ENCODE measurements at places on chromosomes 4 and X.

GRCh38 chr4:11650801-11651596 lies 222.3 kb upstream of the HS3ST1 start:
- DNase-seq, result no peak

- DNase-seq, result no peak
Measured at GRCh38 chr4:138565576-138565975, 323.4 kb upstream of the SLC7A11 start.

DNA sequence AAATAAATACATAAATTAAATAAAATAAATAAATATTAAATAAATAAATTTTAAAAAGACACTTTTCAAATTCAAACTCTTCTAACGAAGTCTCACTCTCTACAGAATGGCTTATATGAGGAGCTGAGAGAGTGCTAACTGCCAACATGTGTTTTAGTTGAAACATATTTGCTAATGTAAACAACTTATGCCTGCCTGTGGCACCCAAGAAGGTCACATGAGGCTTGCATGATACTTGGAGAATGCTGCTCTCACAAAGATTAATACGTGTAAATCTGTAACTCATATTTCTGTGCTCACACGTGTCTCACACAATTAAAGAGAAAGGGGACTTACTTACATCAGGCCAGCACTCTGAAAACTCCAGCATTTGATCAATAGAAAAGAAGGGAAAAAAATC lies 43.2 kb upstream of the PITX2 start:
- DNase-seq, result no peak

DNA sequence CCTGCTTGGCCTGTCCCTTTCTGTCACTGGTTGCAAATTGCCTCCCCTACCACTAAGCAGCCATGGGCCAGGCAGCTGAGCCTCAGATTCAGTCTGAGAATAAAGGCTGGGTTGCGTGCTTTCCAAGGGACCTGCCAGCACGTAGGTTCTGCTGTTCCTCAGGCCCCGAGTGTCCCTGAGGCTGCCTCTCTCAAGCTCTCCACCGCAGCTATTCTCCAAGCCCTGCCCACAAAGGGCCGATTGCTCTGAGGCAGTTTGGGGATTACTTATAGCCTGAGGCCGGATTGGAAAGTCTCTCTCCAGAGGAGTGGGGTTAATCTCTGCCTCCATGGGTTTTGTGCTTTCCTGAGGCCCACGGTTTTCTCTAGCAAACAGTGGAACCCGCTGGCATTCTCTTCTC lies 590.7 kb downstream of the BCOR start:
- DNase-seq, result no peak

DNA sequence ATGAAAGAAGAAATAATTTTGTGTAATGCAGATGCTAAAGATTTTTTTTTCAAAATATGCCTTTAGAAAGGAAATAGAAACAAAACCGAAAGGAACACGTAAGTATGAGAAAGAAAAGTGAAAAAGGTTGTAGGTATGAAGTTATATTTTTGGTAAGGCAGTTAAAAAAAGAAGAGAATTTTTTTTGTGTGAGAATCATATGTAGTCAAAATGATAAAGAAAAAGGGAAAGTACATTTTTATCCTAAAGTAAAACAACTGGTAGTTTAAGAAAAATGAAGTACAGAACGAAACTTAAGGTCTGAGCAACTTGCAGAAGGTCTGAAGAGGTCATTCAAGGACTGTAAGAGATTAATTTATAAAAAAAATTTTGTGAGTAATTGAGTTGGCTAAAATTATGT lies 164.0 kb upstream of the TRAM1L1 start:
- no peak for DNase-seq

- no peak for DNase-seq
Measured at GRCh38 chr4:151563194-151563593, 154.2 kb downstream of the FHIP1A start.

GRCh38 chr4:168101026-168101425 lies 8.7 kb downstream of the ANXA10 start:
- DNase-seq, result no peak

DNA sequence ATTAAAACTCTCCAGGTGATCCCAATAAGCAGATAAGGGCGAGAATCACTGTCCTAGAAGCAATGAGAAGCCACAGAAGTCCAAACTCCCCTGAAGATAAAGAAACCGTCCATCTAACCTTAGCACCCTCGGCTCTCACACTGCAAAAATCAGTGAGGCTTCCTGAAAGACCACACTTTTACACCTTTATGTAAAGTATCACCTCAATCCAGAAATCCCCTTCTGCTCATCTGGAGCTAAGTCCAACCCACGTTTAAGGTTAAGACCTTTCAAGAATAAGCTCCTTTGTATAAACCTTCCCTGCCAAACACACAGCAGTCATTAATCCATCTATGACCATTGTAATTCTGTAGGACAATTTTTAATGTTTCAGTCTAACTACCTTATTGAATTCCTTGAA lies 41.7 kb downstream of the LIN54 start:
- DNase-seq, result peak; percentile 38

- no peak for DNase-seq
Measured at GRCh38 chr4:14568351-14568750, 433.9 kb upstream of the CPEB2 start.

DNA sequence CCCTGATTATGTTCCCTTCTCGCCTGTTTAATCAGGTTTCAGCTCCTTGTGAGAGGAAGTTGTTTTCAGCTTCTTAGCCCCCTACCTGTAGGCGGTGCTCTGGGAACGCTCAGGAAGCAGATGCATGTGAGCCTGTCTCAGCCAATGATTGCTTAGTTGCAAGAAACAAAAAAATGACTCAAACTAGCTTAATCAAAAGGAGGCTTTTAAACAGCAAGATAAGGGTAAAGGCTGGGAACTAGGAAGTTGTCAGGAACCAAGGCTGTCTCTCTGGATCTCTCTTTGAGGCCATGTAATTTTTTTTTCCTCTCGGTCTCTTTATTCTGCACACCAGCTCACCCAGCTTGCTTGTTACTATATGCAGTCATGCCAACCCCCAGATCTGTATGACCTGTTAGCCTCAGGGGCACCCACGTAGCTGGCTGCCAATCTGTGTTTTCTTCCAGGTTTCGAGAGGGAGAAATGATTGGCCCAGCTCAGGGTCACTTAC lies 109.1 kb downstream of the PTTG2 start:
- peak; percentile 51 for DNase-seq

DNA sequence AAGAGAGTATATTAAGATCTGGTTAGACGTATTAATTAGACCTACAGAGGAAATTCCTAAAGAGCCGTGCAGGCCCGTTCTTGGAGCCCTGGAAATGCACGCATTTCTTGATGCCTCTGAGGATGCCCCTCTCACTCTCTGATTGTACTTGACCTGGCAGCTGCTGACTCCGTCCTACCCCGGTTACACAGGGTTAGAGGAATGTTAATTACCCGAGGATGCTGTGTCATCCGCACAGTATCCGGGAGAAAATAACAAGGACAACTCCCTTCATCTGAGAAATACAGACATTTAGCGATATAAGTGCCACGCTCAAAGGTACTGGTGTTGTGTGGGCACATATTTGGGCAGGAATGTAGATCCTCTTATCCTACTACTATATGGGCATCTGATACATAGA lies 404.6 kb upstream of the FAT1 start:
- DNase-seq, result no peak

DNA sequence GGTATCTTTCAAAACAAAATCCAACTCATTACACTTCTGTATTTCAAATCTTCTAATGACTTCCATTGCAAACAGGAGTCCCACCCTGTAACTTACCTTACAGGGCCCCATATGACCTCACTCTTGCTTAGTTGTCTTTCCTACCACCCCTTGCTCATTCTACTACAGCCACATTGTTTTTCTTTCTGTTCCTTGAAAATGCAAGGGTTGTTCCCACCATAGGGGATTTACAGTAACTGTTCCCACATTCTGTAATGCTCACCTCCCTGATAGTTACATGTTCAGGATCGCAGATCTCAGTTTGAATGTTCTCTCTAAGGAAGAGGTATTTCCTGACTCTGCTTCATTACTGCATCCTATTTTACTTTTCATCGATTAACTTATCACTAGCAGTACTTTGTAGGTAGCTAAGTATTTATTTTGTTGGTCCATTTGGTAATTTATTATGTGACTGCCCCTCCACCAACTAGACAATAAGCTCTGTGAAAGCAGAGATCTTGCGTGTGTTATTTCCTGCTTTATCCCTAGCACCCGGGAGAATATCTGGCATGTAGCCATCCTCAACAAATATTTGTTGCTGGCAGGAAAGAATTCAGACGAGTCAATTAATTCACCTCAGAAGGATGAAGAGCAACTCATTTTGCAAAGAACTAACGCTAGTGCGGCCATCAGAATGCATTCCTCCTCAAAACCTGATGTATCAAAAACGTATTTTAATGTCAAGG lies 21.4 kb downstream of the MAOB start:
- no peak for DNase-seq

DNA sequence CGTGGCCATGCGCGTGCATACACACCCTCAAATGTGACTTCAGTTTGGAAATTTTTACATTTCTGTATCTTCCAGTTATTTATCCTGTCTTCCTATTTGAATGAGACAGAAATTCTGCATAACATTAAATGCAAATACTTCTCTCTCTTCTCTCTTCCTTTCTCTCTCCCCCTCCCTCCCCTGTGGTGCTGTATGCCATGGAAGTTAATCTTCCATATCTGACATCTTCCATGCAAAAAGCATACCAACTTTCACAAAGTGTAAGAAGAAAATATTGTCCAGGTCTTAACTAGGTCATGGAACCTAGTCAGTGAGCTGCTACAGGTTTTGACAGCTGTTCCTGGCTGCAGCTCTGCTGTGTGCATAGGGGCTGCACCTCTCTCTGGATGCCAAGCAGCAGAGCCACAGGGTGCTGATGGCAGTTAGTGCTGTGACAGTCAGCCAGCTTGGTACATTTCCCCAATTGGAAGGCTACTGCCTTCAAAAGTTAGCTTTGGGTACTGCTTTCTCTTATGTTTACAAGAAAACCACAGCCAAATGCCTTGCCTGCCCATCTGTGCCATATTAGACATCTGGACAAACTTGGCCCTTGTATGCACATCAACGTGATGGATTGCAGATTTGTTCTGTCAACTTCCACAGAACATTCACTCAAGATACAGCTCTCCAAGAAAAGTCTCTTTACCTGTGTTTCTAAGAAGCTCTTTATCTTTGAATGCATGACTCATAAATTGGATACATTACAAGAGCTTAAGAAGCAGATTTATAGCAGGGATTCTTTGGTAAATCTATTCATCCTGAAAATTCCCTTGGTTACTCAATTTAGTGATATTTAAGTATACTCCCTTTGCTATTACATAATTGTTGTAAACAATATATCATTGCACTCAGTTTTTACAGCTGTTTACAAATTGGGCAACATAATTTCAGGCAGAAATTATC lies 623.8 kb downstream of the EPHA5 start:
- no peak for DNase-seq

DNA sequence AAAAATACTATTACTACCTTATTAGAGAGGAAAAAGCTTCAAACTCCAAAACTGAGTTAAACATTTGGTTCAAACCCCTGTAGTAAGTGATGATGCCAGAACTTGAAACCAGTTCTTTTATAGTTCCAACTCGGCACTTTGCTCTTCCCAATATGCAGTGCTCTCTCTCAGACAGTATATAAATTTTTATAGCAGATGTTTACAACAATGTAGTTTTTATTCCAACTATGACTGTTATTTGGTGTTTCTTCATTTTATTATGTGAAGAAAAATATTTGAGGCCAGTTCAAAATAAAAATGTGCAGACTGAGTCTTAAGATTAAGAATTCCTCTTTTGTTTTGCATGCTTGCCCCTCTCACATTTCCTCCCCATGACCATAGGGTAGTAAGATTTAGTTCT lies 2.9 kb upstream of the PPP4R3C start:
- no peak for DNase-seq

- DNase-seq, result no peak
Measured at GRCh38 chr4:100690812-100691211, 173.0 kb upstream of the EMCN start.

GRCh38 chr4:185384930-185385331 lies 10.8 kb downstream of the LRP2BP start:
- no peak for DNase-seq

DNA sequence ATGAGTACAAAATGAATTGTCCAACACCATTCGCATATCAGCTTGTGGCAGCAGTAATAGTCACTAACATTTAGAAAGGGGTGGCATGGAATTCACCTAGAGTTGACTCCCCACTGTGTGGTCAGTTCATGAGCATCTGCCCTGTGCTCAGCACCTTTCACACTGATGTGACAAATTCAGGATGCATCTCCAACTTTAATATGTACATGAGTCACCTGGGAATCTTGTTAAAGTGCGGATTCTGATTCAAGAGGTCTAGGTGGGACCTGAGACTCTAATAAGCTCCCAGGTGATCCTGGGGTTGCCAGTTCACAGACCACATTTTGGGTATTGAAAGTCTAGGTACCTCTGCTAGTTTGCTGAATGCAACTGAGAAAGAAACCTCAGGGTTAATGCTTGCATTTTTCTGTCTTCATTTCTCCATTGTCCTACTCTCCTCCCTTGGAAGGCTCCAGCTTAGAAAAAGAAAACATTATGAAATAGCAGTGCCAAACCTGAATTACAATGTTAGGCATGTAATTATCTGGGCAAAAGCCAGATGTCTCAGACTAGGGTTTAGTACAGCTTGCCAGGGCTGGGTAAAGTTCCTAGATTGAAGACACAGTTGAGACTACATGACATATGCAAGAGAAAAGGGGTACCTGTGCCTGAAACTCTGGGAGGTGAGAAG lies 32.7 kb downstream of the TMSB4X start:
- DNase-seq, result no peak

DNA sequence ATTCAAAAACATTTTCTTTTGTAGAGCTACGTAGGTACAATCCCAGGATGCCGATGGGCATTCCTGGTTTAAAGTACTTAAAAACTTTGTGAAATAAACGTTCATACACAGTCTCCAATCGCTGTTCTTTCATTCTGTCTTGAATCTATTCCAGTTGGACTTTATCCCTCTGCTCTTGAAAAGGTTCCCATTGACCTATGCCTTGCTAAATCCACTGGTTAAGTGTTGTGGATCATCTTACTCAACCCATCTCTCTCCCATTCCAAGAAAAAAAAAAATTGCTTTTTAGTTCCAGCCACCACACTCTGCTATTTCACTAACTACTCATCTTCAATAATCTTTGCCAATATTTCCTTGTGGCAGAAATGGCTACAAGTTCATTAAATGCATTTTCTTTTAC lies 542.3 kb upstream of the GRIA3 start:
- no peak for DNase-seq

- DNase-seq, result no peak
Measured at GRCh38 chrX:120647127-120647526, 17.3 kb upstream of the C1GALT1C1 start.

- DNase-seq, result no peak
Measured at GRCh38 chr4:54254116-54254914, 25.2 kb downstream of the PDGFRA start.

GRCh38 chr4:88070031-88070430 lies 62.6 kb downstream of the PKD2 start:
- no peak for DNase-seq

- DNase-seq, result peak; percentile 7
Measured at GRCh38 chr4:12707381-12708175, 776.6 kb downstream of the RAB28 start.

- no peak for DNase-seq
Measured at GRCh38 chrX:153381684-153382532, 19.2 kb downstream of the PNMA6E start.

- no peak for DNase-seq
Measured at GRCh38 chr4:179563741-179564140, 2121.5 kb upstream of the AGA start.

- DNase-seq, result peak; percentile 61
Measured at GRCh38 chr4:37890801-37891259, at the start of gene TBC1D1. Gene TBC1D1 (plus strand): TSS chr4:37891084. CDS start chr4:37902096, 11,012 bp downstream.
